ENCODE measurements at places on chromosomes 5 and 9. TPM values are rescaled to one million over a fixed set of nuclear protein-coding genes. Genes with fewer than 3 reads are reported as not detected.

- no peak for DNase-seq
These were observed 7.1 kb upstream of the NANS start for GRCh38 chr9:98049288-98050072.

DNA sequence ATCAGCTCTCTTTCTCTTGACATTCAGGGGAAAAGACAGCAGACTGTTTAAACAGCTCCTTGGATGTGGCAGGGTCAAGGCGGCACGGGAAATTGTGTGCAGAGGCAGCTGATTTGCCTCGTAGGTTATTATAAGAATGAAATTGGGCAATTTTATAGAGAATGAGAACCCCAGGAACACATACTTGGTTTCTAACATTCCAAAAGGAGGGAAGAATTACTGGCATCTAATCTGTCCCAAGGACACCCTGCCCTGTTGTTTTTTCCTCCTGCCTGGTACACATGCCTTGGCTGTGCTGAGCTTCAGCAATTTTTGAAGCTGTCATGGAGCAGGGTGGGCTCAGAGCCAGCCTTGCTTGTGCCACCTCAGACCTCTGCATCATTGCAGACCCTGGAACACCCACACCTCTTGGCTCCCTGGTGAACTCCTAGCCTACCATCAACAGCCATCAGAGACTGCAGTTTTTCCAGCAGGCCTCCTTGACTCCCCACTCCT, 143.6 kb downstream of the BOD1 start:
- no peak for DNase-seq

The TXNDC8 gene
- total RNA-seq = not detected

- no peak for DNase-seq
These were observed 148.9 kb downstream of the GCNT1 start for GRCh38 chr9:76607730-76608436.

DNA sequence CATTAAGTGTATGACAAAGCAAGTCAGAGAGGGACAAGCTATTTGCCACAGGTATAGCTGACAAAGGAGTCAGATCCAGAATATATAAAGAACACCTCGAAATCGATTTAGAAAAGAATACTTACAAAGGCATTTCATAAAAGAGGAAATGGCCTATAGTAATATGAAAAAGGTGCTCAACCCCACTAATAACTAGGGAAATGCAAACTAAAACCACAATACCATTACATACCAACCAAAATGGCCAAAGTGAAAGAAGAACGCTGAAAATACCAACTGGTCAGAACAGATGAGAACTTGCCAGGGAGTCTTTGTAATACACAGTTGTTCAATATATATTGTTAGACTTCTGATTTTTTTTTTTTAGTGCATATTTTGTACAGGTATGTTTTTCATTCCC, 152.9 kb downstream of the CDC42SE2 start:
- no peak for DNase-seq

The FCN2 gene
- not detected for total RNA-seq

DNA sequence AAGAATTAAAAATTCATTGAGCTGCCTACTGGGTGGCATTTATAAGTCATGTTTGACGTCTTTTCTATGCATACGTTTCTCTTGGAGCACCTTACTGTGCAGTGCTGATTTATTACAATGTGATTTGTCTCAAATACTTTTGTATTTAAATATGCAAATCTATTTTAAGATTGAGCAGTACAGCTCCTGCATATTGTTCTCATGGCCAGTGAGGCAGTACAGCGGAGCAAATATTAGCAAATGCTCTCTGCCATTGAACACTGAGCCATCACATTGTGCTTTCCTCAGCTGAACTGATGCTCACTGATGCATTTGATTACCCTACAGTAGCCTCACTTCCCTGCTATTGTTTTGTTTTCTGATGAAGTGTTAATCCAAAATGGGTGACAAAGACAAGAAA, 149.6 kb downstream of the HTR1A start:
- no peak for DNase-seq

All from chondrocyte (in vitro differentiated cells).